ENCODE measurements at places on chromosomes 5 and 9. TPM values are rescaled to one million over a fixed set of nuclear protein-coding genes. Genes with fewer than 3 reads are reported as not detected.

- H3K4me3 ChIP-seq = peak overlapping the region; percentile 15
- H3K27ac ChIP-seq = peak overlapping the region; percentile 93
- H3K4me1 ChIP-seq = peaks cover 51% of the 10 kb centered on the region
- H3K36me3 ChIP-seq = no peaks in the 10 kb centered on the region
These were observed 22.0 kb upstream of the TGFBI start for GRCh38 chr5:136006761-136007251.

DNA sequence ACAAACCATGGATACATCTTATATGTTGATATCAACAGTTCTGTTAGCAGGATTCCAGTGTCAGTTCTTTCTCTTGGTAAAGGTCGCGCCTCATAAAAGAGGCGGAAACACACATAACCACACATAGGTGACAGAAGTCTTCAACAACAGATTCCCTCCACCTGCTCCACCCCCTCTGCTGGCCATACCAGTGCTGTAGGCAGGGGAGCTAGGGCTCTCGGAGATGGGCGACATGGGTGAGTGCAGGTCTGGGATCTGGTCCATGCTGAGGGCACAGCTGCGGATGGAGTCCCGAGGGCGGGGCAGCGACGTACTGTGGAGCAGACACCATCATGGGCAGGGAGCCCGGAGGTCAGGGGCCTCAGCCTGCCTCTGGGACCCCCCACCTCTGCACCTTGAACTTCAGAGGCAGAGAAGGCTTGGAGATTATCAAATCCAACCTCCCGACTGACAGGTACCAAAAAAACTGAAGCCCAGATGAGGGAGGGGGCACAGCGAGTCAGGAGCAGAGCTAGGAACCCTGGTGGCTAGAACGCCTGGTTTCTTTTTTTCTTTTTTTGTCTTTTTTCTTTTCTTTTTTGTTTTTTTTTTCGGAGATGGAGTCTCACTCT lies 12.0 kb upstream of the TOR2A start:
- H3K27me3 ChIP-seq = peaks cover 37% of the 10 kb centered on the region
- H3K27ac ChIP-seq = no peak overlapping the region
- H3K4me1 ChIP-seq = no peaks in the 10 kb centered on the region
- no peak overlapping the region for H3K4me3 ChIP-seq

DNA sequence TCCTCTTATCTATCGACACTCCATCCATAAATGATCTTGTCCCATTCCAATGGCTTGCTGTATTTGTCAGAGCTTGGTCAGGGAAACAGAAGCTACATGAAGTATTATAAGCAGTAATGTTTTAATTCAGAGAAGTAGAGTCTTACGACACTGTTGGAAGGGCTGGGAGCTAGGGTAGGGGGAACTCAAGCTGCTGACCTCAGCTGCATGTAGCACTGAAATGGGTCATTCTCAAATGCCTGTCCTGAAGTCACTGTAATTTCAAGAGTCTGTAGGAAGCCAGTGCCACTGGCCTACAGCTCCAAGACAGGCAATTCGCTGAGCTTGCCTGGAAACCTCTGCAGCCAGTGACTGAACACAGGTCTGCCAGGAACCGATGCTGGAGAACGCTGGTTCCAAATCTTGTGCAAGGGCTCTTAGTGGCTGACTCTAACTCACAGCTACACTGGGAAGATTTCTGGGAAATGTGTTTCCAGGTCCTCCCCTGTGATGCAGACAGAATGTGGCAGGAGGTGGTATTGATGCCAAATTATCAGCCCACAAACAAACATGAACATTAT lies 532.4 kb downstream of the CCDC171 start:
- no peak for DNase-seq
- H3K4me1 ChIP-seq = no peaks in the 10 kb centered on the region
- no peak overlapping the region for H3K27ac ChIP-seq

- no peak overlapping the region for H3K27ac ChIP-seq
- H3K4me1 ChIP-seq = peaks cover 5% of the 10 kb centered on the region
- no peaks in the 10 kb centered on the region for H3K27me3 ChIP-seq
- H3K36me3 ChIP-seq = peaks cover 7% of the 10 kb centered on the region
These were observed 166.1 kb downstream of the GNAQ start for GRCh38 chr9:77865385-77866047.

DNA sequence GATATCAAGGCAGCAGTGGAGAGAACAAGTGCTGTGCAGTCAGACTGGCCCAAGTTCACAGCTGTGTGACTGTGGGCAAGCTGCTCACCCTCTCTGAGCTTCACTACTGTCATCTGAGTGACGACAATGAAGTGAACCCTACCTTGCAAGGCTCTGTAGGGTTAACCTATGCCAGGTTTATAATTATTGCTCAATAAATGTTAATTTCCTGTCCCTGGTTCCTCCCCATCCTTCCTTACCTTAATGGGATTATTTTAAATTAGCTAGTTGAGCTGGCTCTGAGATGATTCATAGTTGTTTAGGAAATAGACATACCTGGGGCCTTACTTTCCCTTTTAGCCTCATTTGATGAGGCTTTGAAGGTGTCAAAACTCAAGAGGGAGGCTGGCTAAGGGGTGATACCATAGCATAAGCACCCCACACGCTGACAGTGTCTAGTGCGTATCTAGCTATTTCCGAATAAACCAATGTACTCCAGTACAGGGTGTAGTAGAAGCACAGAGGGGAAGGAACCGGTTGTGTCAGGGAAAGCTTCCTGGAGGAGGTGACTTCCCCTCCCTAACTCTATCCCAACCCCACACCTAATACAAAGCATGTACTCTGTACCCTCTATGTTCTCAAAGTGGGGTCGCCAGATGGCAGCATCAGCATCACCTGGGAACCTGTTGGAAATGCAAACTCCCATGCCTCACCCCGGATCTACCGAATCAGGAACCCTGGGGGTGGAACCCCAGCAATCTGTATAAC lies 63.3 kb upstream of the SLC25A51 start:
- peak; percentile 68 for DNase-seq
- no peaks in the 10 kb centered on the region for H3K27me3 ChIP-seq
- H3K4me3 ChIP-seq = no peak overlapping the region
- H3K27ac ChIP-seq = peak overlapping the region; percentile 92
- peaks cover 51% of the 10 kb centered on the region for H3K4me1 ChIP-seq
- peaks cover under 1% of the 10 kb centered on the region for H3K36me3 ChIP-seq

DNA sequence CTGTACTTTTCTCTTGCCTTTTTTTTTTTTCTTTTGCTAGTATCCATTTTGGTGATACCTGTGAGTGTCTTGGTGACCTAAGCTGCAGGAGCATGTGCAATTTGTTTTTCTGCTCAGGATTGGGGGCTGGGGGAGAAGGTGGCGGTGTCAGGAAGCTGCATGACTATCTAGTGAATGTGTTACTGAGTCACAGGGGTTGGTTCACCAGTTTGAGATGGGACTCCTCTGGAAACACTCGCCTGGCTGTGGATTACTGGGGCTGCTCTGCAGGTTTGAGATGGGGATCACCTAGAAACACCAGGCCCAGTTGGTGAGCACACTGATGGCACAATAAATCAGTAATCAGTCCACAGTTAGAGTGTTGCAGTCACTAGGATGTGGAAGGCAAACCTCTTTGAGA lies 447.9 kb downstream of the SPATA31D1 start:
- no peak overlapping the region for H3K4me3 ChIP-seq
- no peaks in the 10 kb centered on the region for H3K27me3 ChIP-seq
- no peak overlapping the region for H3K27ac ChIP-seq
- H3K4me1 ChIP-seq = peaks cover 11% of the 10 kb centered on the region

DNA sequence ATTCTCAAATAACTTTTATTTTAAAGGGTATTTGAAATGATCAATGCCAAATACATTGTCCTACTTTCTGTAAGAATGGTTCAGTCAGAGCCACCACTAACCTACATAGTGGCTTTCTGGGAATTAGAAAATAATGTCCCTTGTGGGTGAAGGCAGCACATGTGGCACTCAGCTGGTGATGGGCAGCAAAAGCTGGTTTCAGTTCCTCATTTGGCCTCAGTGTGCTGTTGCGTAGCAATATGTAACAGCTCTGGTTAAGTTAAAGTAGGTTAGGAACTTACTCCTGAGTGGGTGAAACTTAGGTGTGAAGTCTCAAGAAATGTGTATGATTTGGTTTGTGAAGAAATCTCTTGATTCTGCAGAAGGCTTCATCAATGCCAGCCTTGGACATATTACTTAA lies 99.6 kb upstream of the SPEF2 start:
- H3K4me3 ChIP-seq = no peak overlapping the region
- H3K27ac ChIP-seq = no peak overlapping the region
- peaks cover 5% of the 10 kb centered on the region for H3K36me3 ChIP-seq
- H3K4me1 ChIP-seq = no peaks in the 10 kb centered on the region
- H3K27me3 ChIP-seq = no peaks in the 10 kb centered on the region
- DNase-seq = no peak

DNA sequence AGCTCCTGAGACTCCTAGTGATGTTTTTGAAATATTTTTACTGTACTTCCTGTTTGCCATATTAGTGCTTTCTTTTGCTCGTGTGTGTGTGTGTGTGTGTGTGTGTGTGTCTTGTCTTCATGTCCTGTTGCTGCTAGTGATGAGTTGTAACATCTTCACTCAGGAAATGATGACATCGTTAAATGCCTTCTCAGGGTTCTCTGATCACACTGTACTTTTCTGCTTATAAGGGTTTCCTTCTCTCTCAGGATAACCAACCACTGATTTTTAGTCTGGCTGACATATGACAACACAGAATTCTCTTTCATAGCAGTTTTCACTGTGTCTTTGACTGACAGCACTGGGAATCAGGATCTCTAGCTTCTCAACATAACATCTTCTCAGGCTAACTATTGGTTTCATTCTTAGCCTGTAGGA lies 16.1 kb downstream of the SV2C start:
- DNase-seq = no peak
- no peaks in the 10 kb centered on the region for H3K27me3 ChIP-seq
- no peak overlapping the region for H3K4me3 ChIP-seq
- no peaks in the 10 kb centered on the region for H3K36me3 ChIP-seq
- H3K27ac ChIP-seq = no peak overlapping the region

DNA sequence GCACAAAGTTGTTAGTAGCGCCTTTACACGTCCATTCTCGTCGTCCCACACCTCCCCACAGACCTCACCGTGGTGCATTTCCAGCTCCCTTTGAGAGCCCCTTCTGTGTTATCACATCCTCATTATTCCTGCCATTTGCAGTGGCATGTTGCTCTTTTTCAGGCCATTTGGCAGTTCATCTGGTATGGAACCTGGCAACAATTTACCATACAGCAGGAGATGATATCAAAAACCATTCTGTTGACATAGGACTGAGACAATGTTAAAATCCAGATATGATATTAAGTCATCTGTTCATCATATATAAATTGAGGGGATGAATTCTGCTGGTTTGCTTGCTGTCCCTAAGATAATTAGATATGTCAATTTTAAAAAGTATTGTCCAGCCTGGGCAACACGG lies 83.0 kb downstream of the TMEM174 start:
- H3K27ac ChIP-seq = no peak overlapping the region
- no peaks in the 10 kb centered on the region for H3K27me3 ChIP-seq
- no peaks in the 10 kb centered on the region for H3K36me3 ChIP-seq

NCS1 gene
- total RNA-seq = 27.8 TPM

Data from MCF 10A (cell line).